ENCODE measurements at places on chromosomes 5 and 9.

DNA sequence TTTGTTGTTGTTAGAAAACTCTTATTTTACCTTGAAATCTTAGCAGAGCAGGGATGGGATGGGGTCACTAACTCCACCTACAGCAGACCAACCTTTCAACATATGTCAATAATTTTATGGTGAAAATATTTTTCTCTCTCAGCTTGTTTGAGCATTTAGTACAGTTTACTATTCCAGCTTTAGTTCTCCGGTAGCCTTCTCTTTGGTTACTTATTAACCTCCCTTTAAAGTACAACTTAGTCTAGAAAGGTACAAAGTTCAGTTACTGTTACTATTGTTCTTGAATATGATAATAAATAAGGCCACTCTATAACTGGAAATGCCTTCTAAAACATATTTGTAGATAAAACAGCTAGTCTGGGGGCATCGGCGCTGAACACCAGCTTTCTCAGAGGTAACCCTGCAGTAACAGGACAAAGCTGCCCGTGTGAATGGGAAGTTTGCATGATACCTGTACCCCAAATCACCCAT, 233.3 kb downstream of the PCSK1 start:
- no peak for DNase-seq

DNA sequence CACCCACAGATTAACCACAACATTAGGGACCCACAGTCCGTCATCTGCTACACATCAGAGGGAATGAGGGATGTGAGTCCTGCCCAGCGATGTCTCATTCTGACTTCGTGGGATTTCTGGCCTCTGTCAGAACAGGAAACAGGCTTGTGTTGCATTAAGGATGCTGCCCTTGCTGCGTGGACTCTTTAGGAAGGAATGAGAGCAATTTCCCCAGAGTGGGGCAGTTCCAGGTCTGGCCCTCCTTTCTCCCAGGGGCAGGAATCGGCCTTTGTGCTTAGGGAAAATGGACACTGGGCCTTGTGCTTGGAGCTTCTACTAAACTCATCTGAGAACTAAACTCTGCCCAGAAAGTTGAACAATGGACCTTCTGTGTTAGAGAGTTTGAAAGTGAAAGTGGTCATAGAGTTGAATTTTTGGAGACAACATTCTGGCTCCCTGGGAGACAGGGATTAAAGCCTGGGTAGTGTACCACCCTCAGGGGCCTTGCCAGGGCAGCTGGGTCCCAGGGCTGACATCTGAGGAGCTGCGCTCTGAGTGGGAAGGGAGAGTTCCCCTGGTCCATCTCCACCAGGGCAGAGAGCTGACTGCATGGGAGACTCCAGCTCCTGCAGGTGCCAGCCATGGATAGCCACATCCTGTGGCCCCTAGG, 37.8 kb upstream of the S1PR3 start:
- no peak for DNase-seq

GRCh38 chr5:67493676-67494075, 297.1 kb upstream of the CD180 start:
- DNase-seq: peak; percentile 34

DNA sequence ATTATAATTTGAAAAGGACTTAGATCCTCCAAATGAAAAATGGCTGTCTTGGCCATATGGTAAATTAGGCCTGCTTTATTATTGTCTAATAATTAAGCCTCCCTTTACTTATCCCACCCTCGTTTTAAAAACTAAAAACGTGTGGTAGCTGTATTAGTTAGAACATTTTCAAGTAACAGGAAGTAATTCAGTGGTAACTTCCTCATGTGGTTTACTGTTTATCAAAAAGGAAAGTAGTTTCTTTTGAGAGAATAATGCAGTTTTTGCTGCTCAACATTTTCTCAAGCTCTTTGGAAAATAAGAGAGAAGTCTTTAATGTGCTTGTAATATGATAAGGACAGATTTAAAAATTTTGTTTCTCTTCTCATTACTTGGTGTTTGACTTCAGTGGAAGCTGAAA, 26.0 kb downstream of the ZCCHC7 start:
- DNase-seq: no peak

DNA sequence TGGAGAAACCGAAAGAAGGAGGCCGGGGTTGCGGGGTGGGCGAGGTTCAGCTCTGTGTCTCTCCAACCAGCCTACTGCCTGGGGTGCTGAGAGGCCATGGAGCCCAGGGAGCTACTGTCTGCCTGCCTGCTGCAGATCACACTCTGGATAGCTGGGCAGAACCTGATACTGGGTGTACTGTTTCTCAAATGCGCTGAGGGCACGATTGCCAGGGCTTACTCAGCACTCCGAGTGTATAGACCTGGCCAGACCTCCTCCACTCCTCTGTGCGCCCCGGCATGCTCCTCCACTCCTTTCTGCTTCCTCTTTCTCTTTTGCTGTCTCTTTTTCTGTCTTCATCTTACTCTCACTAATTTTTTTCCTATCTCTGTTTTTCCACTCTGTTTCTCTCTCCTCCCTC, 215.1 kb downstream of the PAPPA start:
- no peak for DNase-seq

- no peak for DNase-seq
Observed at GRCh38 chr9:129335464-129336129, 157.5 kb upstream of the IER5L start.

DNA sequence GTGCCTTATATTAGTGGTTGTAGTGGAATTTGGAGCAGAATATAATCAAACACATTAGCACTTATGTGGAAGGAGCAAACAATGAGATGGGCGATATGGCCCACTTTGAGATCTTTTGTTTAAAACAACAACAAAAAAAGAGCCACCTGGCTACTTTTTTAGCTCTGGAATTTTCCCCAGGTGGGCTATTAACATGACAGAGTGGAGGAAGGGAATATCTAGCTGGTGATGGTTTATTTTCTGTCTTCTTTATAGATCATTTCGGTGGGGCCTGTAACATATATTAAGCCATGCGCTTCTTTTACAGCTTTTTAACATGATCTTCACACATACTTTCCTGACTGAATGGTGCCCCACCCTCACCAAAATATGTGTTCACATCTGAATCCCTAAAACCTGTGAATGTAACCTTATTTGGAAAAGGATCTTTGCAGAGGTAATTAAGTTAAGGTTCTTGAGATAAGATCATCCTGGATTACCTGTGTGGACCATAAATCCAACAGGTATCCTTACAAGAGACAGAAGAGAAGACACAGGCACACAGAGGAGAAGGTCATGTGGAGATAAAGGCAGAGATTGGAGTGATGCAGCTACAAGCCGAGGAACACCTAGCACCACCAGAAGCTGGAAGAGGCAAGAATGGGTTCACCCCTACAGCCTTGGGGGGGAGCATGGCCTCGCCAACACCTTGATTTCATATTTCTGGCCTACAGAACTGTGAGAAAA, 16.6 kb upstream of the ENTREP1 start:
- DNase-seq: no peak

GRCh38 chr5:102991802-102992201, 128.1 kb downstream of the GIN1 start:
- peak; percentile 11 for DNase-seq

DNA sequence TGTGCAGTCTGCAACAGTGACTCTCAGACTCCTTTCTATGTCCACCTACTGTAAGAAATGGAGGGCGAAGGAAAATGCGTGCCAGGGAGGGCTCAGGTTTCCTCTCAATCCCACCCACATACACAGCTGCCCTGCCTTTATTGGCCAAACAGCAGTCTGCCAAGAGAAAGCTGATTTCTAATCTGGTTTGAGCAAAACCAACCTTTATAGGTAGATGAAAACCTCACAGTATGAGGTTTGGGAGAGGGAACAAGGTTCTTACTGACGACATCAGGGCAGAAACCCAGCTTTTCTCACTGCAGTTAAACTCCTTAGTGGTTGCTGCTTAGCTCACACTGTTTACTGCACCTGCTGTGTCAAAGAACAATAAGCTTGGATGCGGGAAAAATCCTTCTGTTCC, 152.3 kb upstream of the KLF9 start:
- DNase-seq: no peak

- no peak for DNase-seq
Observed at GRCh38 chr9:99602854-99603253, 218.8 kb upstream of the NR4A3 start.

DNA sequence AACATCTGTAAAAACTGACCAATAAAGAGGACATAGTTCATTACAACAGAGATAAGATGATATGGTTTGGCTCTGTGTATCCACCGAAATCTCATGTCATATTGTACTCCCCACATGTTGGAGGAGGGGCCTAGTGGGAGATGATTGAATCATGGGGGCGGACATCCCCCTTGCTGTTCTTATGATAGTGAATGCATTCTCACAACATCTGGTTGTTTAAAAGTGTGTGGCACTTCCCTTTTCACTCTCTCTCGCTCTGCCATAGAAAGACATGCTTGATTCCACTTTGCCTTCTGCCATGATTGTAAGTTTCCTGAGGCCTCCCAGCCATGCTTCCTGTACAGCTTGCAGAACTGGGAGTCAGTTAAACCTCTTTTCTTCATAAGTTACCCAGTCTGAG, 292.8 kb downstream of the SLF1 start:
- DNase-seq: no peak

DNA sequence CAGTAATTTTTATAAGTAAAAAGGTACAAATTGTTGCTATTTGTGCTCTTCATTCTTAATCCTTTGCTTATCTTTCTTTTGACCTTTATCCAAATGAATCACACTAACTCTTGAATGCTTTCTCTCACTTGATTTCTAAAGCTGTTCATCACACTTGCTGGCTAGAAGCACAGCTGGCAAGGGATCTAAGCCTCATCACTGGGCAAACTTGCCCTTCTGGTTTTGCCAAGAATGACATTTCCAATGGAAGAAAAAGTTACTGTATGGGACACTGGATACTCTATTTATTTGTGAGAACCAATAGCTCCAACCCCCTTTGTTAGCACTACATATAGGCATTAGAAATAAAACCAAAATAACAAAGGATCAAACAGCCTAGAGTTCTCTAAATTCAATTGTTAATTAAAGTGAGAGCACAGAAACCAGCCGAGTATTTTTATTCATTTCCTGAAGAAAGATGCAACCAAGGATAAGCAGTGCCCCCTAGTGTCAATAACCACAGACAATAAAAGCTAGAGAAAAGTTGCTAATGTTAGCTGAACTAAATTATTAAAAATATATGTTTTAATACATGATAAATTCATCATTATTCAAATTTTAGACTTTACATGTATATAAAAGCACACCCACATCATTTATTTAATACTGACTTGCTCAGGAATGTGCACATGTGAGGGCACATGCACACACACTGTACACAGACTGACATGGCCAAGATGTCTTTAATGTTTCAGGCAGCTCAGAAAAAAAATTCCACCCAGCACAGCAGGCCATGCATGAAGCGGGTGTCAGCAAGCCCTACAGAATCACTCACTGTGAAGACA, 59.8 kb upstream of the POU5F2 start:
- DNase-seq: peak; percentile 65

- DNase-seq: no peak
Observed at GRCh38 chr5:150131978-150132694, 23.5 kb downstream of the PDGFRB start.

DNA sequence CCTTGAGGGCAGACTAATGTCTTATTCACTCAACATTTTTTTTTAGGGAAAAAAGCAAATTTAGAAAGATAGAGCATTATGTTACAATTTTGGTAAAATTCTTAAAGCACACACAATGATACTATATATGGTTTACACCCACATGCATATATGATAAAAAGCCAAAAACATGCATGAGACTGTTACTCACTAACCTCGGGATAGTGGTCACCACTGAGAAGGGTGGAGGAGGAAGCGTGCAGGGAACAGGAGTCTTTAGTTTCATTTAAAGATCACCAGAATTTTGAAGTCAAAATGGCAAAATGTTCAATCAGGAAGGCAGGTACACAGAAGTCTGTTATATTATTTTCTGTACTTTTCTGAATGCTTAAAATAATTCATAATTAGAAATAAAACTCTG, 9.2 kb downstream of the ARL15 start:
- DNase-seq: no peak

GRCh38 chr5:179422213-179422855, 77.1 kb upstream of the ADAMTS2 start:
- DNase-seq: no peak

DNA sequence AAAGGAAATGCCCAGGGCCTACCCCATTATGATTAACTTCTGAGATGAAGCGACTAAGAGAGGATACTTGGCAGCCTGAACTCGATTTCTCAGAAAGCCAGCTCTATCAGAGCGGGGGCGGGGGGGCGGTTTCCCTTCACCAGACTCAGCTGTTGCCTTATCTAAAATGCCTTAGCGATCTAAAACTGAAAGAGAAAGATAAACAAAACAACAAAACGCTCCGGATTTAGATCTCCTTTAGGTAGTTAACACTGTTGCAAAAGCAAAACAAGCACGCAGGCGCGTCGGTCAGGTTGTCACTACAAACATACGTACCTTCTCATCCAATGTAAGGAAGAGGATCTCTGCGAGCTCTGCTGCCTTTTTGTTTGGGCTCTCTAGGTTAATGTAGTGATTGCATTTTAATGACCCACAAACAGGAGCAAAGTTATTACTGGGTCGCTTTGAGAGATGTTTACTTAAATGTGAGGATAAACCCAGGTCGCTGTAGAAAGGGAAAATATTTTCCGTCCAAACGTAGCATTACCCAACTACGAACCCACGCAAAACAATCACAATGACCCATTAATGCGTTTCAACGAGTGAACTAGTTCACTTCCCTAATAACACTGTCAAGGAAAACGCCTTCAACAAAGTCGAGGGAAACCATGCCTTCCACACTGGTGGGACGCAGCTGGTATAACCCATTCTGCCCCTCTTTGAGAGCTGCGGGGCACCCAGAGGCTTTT, 982 bp downstream of the EPB41L4A start:
- no peak for DNase-seq

DNA sequence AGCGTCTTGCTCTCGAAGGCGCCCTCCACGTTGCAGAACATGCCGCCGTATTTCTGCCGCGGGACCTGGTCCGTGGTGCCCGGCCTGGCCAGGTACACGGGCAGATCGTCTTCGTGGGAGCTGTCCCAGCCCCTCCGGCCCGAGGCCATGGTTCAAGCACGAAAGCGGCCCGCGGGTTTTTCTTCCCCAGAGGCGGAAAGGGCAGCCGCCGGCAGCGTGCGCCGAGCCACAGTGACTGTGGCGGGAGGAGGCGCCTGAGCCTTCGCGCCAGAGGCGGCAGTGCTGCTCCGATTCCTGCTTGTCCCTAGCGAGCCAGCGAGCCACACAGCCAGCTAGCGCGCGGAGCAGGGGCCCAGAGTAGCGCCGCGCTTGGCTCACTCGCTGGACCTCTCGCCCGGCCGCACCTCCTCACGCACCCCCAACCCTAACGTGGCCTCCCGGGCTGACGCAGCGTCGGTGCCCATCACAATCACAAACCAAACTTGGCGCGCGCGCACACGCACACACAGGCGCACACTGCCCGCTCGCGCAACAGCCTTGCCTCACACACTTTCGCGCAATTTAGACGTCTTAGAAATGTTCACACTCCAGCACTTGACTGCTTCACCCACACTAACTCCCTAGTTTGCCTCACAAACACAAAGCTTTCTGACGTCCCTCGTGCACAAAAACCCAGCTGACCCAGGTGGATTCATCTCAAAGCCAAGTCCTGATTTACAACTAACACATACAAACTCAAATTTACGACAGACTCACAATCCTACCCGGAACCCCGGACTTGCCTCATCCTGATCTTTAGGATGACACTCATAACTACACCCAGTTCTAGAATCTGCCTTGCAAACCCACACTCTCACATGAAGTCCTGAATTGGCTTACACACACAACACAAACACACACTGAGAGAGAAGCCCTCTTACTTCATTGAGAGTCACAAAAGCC, at the start of gene DPYSL3:
DPYSL3 (minus strand) TSS at position 359 of the 942 bp plus-strand sequence; CDS start at position 149, 210 bp downstream.
- DNase-seq: peak; percentile 76

All from COR-L47 (cell line).